RWPE2 (cell line): ENCODE measurements at places on chromosomes 6 and 20.

GRCh38 chr6:134436950-134437349 is 119.0 kb upstream of the SGK1 start:
- H3K36me3 ChIP-seq = no peaks in the 10 kb centered on the region
- DNase-seq = no peak
- no peak overlapping the region for H3K4me3 ChIP-seq
- no peaks in the 10 kb centered on the region for H3K27me3 ChIP-seq
- H3K27ac ChIP-seq = peak overlapping the region; percentile 78

DNA sequence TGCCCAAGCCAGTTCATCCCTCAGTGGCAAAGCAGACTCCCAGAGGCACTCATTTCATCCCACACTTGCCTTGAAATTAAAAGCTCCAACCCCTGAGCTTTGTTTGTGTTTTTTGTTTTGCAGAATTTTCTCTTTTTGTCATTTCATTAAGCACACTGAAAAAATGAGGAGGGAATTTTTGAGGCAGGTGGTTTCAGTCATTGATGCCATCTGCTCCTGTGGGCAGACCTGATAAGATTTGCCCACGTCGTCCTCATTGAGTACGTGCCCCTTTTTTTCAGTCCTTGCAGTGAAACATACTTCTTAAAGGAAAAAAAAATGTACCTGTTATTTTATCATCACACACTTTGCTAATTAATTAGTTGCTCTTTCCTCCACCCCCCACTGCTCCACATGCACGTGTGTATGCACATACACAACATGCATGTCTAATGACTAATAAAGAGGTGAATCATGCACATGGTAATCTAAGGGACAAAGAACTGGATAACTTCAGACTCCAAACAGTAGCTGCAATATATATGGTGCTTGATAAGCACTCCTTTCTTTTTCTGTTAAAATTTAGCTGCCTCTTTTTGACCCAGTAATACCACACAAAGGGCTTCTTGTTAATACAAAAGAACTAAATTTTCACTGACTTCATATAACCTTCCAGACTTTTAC is 102.1 kb upstream of the TMEM181 start:
- H3K27me3 ChIP-seq = no peaks in the 10 kb centered on the region
- no peak overlapping the region for H3K4me3 ChIP-seq
- H3K27ac ChIP-seq = no peak overlapping the region
- no peak for DNase-seq
- peaks cover 16% of the 10 kb centered on the region for H3K4me1 ChIP-seq

- H3K27me3 ChIP-seq = no peaks in the 10 kb centered on the region
- peaks cover 16% of the 10 kb centered on the region for H3K4me1 ChIP-seq
- H3K36me3 ChIP-seq = no peaks in the 10 kb centered on the region
- DNase-seq = no peak
- H3K27ac ChIP-seq = no peak overlapping the region
- no peak overlapping the region for H3K4me3 ChIP-seq
Measured at GRCh38 chr6:153997221-153997620, 41.8 kb upstream of the OPRM1 start.

DNA sequence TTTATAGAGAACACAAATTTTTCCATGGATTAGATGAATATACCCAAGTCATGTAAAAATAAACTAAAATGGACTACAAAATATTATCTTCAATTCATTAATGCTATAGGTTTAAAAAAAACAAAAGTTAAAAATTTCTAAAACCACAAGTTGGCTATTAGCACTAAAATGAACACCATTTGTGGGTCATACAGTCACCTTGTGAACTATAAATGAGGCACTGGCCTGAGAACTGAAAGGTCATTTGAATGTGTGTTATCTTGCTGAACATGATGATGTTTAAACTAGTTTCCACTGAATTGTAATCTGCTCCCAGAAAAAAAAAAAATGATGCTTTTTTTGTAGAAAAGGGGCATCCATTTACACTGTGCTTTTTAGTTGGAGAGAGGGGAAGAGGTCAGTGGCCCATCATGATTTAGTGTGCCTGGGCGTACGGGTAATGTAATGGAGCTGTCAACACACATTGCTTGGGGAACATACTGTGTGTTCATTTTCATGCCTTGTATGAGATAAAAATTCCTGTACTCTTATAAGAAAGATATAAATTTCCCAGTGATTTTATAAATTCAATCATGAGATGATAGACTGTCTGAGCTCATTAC is 96.6 kb upstream of the FKBP1C start:
- no peaks in the 10 kb centered on the region for H3K4me1 ChIP-seq
- H3K27me3 ChIP-seq = no peaks in the 10 kb centered on the region
- no peak for DNase-seq

- no peaks in the 10 kb centered on the region for H3K36me3 ChIP-seq
- peaks cover 39% of the 10 kb centered on the region for H3K27me3 ChIP-seq
- no peak for DNase-seq
- H3K27ac ChIP-seq = no peak overlapping the region
- H3K4me1 ChIP-seq = no peaks in the 10 kb centered on the region
- H3K4me3 ChIP-seq = no peak overlapping the region
Measured at GRCh38 chr6:165858586-165858985, 195.5 kb upstream of the PDE10A start.

- no peak for DNase-seq
- no peaks in the 10 kb centered on the region for H3K36me3 ChIP-seq
- H3K27ac ChIP-seq = no peak overlapping the region
- H3K27me3 ChIP-seq = peaks cover 69% of the 10 kb centered on the region
Measured at GRCh38 chr20:24472426-24472825, 3.0 kb downstream of the SYNDIG1 start.

- H3K27me3 ChIP-seq = peaks cover 3% of the 10 kb centered on the region
- no peaks in the 10 kb centered on the region for H3K36me3 ChIP-seq
- H3K4me1 ChIP-seq = no peaks in the 10 kb centered on the region
- H3K27ac ChIP-seq = no peak overlapping the region
Measured at GRCh38 chr6:87045521-87046075, 49.3 kb downstream of the CGA start.

- H3K4me1 ChIP-seq = no peaks in the 10 kb centered on the region
- H3K27me3 ChIP-seq = no peaks in the 10 kb centered on the region
- H3K36me3 ChIP-seq = peaks cover 65% of the 10 kb centered on the region
- no peak overlapping the region for H3K4me3 ChIP-seq
Measured at GRCh38 chr6:129632172-129632613, 77.8 kb downstream of the ARHGAP18 start.

- H3K36me3 ChIP-seq = no peaks in the 10 kb centered on the region
- no peak overlapping the region for H3K27ac ChIP-seq
- DNase-seq = no peak
- H3K4me3 ChIP-seq = no peak overlapping the region
- H3K27me3 ChIP-seq = no peaks in the 10 kb centered on the region
Measured at GRCh38 chr20:55031971-55032370, 556.6 kb downstream of the DOK5 start.

- no peaks in the 10 kb centered on the region for H3K4me1 ChIP-seq
- H3K36me3 ChIP-seq = no peaks in the 10 kb centered on the region
- H3K27me3 ChIP-seq = no peaks in the 10 kb centered on the region
- H3K4me3 ChIP-seq = no peak overlapping the region
Measured at GRCh38 chr6:102623201-102623600, 1229.7 kb downstream of the GRIK2 start.

- peaks cover 39% of the 10 kb centered on the region for H3K4me1 ChIP-seq
- no peak for DNase-seq
- H3K36me3 ChIP-seq = peaks cover 51% of the 10 kb centered on the region
- peak overlapping the region; percentile 41 for H3K4me3 ChIP-seq
- no peaks in the 10 kb centered on the region for H3K27me3 ChIP-seq
Measured at GRCh38 chr6:92122746-92123145, 1296.6 kb downstream of the EPHA7 start.

DNA sequence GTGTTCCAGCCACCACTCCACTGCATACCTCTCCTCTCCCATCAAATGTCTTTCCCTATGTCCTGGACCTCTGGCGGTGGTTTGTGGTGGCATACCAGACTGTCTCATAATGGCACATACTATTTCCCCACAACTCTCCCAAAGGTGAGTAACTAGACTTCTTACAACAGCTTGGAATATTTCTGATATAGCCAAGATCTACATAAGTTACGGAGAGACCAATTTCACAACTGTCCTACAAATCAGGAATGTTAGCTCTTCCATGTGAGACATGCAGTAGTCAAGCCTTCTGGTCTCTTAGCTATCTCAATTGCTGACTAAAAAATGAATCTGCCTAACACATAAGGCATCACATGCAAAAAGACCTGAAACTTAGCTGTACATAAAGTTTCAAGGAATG is 588.9 kb downstream of the RNF144B start:
- H3K4me3 ChIP-seq = no peak overlapping the region
- no peaks in the 10 kb centered on the region for H3K4me1 ChIP-seq
- H3K27me3 ChIP-seq = peaks cover 5% of the 10 kb centered on the region
- H3K27ac ChIP-seq = no peak overlapping the region
- H3K36me3 ChIP-seq = no peaks in the 10 kb centered on the region
- no peak for DNase-seq

GRCh38 chr6:41639809-41640371 is 1.6 kb downstream of the MDFI start:
- no peak overlapping the region for H3K4me3 ChIP-seq
- H3K36me3 ChIP-seq = peaks cover 21% of the 10 kb centered on the region
- H3K27ac ChIP-seq = peak overlapping the region; percentile 93
- peaks cover 35% of the 10 kb centered on the region for H3K4me1 ChIP-seq
- no peaks in the 10 kb centered on the region for H3K27me3 ChIP-seq

- no peak overlapping the region for H3K27ac ChIP-seq
- peaks cover 86% of the 10 kb centered on the region for H3K36me3 ChIP-seq
- H3K4me1 ChIP-seq = no peaks in the 10 kb centered on the region
- DNase-seq = no peak
- no peak overlapping the region for H3K4me3 ChIP-seq
Measured at GRCh38 chr6:53090576-53090975, 25.4 kb downstream of the FBXO9 start.

GRCh38 chr6:129287231-129288177 is 404.6 kb downstream of the LAMA2 start:
- no peaks in the 10 kb centered on the region for H3K27me3 ChIP-seq
- no peak overlapping the region for H3K4me3 ChIP-seq
- DNase-seq = no peak

DNA sequence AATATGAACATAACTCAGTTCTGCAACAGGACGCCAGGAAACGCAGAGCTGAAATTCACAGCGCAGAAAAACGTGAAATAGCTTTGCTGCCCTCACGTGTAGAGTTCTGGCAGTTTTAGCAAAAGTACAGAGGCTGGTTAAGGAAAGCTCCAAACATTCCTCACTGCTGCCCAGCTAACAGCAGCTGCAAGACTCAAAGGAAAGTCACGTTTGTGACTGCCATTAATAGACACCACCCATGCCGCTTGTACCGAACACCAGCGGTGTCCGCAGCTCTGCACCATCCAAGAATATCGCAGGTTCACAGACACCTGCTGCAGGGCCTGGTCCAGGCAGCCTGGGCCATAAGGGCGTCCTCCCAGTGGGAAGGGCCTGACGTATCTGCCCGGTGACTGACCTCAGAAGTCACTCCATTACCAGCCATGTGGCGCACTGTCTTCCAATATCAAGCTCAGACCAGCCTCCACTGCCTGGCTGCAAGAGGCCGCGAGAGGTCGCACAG is 61.4 kb downstream of the WDR27 start:
- H3K27ac ChIP-seq = no peak overlapping the region
- DNase-seq = no peak
- H3K4me3 ChIP-seq = no peak overlapping the region
- H3K36me3 ChIP-seq = no peaks in the 10 kb centered on the region
- no peaks in the 10 kb centered on the region for H3K27me3 ChIP-seq

DNA sequence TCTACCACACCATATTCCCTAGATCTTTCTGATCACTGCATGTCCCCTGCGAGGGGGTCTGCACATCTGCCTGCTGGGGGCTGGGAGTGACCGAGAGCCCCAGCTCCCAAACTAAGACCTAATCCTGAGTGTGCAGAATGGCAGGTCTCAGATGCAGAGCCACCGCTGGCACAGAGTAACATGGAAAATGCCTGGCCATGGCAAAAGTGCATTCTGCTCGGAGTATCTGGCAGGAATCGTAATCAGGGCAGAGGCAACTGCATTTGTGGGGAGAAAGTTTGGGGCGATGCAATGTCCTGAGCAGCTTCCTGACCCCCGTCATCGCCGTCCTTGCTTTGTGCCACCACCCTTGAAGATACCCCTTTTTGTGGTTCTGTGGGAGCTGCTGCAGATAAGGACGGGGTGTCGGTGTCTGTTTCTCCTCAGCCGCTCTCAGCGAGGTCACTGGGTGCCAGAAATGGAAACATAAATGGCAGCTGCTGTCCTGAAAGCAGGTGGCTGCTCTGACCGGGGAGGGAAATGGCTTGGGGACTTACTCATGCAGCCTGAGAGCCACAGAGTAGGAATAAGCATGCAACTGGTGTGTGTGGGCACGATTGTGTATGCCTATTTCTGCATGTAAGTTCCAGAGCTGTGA is 157.9 kb downstream of the LY86 start:
- H3K36me3 ChIP-seq = no peaks in the 10 kb centered on the region
- DNase-seq = no peak
- no peak overlapping the region for H3K4me3 ChIP-seq
- H3K4me1 ChIP-seq = no peaks in the 10 kb centered on the region

GRCh38 chr20:23141450-23142161 is 55.5 kb upstream of the CD93 start:
- no peaks in the 10 kb centered on the region for H3K27me3 ChIP-seq
- H3K36me3 ChIP-seq = no peaks in the 10 kb centered on the region
- DNase-seq = no peak
- peak overlapping the region; percentile 88 for H3K27ac ChIP-seq
- H3K4me1 ChIP-seq = peaks cover 51% of the 10 kb centered on the region

GRCh38 chr6:136950436-136951126 is 28.5 kb downstream of the SLC35D3 start:
- no peaks in the 10 kb centered on the region for H3K4me1 ChIP-seq
- no peak for DNase-seq
- H3K27me3 ChIP-seq = no peaks in the 10 kb centered on the region
- H3K27ac ChIP-seq = no peak overlapping the region

GRCh38 chr20:19019734-19020364 is 192.6 kb upstream of the SLC24A3 start:
- no peaks in the 10 kb centered on the region for H3K4me1 ChIP-seq
- no peak for DNase-seq
- H3K27ac ChIP-seq = no peak overlapping the region
- no peaks in the 10 kb centered on the region for H3K27me3 ChIP-seq
